Stimulated activated CD8-positive, alpha-beta memory T cell treated with anti-CD3 and anti-CD28 coated beads, Interleukin-2, amount 100 ng/mL, for 1 hour (primary cell): ENCODE measurements at places on chromosomes 16 and 17.
A peak's percentile ranks its signal among the peaks of the same experiment; 100 is the strongest.

DNA sequence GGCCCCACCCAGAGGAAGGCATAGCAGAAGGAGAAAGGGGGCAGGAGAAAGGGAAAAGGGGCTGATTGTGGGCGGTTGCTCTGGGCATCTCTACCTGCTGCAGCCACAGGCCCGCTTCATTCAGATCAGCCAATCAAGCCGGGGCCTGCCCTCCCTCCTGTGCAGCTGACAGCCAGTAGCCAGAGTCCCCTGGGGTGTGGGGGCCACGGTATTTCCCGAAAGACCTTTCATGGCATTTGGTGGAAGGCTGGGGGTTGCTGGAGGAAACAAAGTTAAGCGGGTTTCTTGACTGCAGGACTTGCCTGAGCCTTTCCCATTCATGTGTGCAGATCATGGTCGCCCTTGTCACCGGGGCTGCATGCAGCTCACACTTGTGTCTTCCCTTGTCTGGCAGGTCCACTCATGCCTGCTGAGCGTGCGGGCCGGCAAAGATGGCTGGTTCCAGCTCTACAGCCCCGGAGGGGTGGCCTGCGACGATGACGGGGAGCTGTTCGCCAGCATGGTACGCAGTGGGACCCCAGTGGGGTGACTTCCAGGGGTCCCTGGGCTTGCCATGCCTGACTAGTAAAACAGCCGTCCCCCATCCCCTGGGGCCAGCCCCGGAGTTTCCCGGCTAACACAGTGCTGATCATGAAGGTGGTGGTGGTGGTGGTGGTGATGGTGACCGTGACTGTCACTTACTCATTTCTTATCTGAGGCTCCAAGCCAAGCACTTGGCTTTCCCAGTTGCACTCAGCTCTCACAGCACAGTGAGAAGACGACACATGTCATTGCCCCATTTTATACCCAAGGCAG lies 82.7 kb upstream of the PLCG2 start:
- DNase-seq = no peak

GRCh38 chr16:11972128-11972527 lies 4.4 kb upstream of the SNX29 start:
- no peak for DNase-seq

GRCh38 chr16:71775949-71776348 lies 32.7 kb downstream of the AP1G1 start:
- DNase-seq = no peak

GRCh38 chr17:28433721-28434120 lies 27.7 kb upstream of the SLC46A1 start:
- no peak for DNase-seq

DNA sequence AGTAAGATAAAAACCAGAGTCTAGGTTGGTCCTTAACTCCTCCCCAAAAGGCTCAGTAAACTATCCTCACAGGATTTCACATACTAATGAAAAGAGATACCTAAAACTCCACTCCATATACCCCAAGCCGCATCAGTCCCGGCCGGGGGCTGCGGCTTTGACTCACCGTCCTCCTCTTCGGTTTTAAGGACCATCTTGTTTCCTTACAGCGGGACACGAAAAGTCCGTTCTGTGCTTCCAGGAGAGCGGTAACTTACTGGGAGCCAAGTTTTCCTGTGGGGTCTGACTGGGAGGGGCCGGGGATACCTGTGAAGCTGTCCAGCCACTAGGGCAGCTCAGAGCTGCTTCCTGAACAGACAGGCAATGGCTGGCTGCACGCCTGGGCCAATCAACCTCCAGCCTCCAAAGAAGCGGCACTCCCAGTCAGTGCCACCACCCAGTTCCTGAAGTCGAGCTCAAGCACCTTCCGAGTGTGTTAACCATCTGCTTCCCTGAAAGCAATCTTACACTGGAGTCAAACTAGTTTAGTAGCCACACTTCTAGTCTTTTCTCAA lies 45.5 kb downstream of the CYTH1 start:
- no peak for DNase-seq

DNA sequence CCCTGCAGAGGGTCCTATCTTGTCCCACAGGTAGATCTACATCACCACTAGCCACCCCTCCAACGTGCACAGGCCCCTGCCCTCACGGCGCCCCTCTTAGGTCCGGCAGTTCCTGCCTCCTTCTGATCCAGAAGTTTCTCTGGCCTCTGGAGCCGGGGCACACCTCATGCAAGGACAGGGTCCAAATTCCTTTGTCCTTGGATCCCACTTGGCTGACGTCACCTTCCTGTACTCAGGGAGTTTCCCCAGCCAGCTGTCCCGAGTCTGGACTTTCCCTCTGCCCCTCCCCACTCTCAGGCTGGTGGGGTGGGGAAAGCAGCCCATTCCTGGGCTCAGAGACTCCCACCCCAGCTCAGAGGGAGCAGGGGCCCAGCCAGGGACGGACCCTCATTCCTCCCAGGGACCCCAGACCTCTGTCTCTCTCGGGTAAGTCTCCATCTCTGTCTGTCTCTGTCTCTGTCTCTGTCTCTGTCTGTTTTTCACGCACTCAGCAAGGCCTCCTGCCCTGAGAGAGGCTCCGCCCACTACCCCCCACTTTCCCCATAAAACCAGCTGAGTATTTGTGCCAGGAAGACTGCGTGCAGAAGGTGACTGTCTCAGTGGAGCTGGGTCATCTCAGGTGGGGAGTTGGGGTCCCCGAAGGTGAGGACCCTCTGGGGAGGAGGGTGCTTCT lies at the start of gene IL32:
TSS of gene IL32 (plus strand) at position 572 of the 673 bp plus-strand sequence. CDS start 172 bp downstream, outside the sequence.
- peak; percentile 54 for DNase-seq

DNA sequence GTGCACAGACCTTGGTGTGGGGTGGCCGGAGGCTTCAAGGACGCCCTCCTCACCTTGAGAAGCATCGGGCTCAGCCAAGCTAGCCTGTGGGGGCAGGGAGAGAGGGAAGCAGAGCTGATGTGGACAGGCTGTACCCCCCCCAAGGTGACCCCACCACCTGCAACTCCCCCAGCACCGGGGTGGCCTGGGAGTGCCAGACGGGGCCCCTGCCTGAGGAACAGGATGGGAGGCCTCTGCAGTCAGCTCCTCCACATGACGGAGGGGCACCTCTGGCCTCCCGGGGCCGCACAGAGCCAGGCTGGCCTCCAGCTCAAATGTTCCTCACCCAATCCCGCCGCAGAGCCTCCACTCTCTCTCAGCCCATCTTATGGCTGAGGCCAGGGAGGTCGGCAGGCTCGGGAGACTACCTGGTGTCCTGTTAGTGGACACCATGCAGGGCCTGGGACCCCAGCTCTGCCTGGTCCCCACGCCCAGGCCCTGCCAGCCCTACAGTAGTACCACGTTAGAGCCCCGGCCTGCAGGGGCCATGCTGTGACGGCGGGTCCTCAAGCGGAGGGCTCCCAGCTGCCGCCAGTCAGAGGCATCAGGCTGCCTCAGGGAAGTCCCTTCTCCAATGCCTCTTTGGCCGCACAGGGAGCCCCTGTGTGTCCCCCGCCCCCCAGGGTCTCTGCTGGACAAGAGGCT lies 19.4 kb upstream of the SLC38A10 start:
- DNase-seq = no peak

DNA sequence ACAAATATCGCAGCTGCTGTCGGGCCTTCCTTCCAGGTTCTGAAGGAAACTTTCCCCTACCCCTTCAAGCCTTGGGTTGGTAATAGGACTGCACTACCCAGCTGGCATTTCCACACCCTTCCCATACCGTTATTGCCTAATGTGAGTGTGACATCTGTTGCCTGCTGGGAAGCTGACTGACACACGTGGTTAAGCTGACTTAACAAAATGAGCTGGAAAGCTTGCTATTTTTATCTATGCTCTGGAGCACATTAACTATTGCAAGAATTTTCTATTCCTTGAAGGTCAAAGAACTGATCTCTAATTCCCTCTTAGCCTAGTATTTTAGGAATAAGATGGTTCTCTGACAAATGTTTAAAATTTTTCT lies 79.5 kb downstream of the PMP22 start:
- DNase-seq = no peak

GRCh38 chr17:68296217-68297191 lies 5.2 kb downstream of the ARSG start:
- peak; percentile 29 for DNase-seq

GRCh38 chr17:6712058-6712853 lies 913 bp downstream of the SLC13A5 start:
- no peak for DNase-seq
